EH (cell line): ENCODE measurements at places on chromosomes 11 and 22.

- DNase-seq = no peak
Observed at GRCh38 chr11:62850911-62851806, 11.8 kb upstream of the WDR74 start.

GRCh38 chr11:119860561-119861094 is 131.6 kb upstream of the NECTIN1 start:
- no peak for DNase-seq

- peak; percentile 59 for DNase-seq
Observed at GRCh38 chr11:77065878-77066228, 918 bp upstream of the CAPN5 start.

DNA sequence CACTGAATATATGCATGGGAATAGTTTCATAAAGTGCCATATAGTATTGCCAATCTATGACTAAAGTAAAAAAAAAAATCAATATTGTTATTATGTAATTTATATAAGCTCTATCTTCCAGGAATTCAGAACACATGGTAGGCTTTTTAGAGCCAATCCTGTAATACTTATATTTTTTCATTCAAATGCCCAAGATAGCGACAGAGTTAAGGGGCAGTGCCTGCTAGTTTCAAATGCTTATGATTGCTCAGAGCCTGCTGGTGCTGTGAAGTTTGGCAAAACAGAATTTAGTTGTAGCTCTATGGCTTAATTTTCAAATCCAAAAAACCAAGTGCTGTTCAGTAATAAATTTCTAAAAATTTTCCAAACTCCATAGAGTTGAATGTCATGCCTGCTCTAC is 39.0 kb upstream of the BLID start:
- DNase-seq = no peak

DNA sequence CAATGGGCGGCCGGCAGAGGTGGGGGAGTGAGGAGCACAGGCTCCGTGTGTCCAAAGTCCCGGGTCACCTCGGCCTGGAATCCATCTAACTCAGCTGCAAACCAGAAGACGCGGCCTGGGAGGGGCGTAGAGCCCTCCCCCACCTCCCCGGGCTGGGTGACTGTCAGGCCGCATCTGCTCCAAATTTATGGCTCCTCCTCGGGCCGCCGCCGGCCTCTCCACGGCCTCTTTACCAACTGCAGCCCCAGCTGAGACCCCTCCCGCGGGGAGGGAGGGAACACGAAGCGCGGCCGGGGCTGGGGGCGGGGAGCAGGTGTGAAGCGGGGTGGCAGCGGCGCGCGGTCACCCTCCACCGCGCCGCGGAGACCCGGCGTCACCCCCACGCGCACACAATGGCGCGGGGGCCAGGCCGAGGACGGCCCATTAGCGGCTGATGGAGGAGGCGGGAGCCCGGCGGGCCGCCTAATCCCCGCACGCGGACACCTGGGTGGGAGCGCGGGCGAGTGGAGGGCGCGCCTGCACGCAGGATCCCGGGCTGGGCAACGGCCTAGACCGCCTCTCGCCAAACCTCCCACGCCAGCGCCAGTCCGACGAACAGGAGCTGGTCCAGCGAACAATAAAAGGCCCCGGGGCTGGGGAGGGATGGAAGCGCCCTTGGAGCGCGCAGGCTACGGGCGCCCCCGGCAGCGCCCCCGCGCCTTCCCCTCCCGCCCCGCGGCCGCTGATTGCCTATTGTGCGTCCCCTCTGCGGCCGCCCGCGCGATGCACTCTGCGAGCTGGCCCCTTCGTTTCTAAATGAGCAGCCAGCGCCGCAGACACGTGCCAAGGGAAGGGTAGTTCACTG is 25.9 kb upstream of the ROBO3 start:
- no peak for DNase-seq

DNA sequence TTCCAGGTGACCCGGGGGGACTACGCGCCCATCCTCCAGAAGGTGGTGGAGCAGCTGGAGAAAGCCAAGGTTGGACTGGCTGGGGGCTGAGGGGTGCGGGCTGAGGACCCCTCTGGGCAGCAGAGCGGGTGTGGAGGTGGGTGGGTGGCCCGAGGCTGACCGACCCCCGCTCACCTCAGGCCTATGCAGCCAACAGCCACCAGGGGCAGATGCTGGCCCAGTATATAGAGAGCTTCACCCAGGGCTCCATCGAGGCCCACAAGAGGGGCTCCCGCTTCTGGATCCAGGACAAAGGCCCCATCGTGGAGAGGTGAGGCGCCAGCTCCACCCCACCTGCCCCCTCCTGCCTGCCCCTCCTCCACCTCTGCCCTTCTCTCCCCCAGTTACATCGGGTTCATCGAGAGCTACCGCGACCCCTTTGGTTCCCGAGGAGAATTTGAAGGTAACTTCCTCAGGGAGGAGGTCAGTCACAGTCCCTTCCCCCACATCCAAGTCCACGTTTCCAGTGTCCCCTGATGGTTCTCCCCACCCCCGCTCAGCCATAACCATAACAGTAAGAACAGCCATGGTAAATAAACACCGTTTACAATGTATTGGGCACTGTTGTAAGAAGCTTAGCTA is 11.2 kb downstream of the DPP3 start:
- no peak for DNase-seq

DNA sequence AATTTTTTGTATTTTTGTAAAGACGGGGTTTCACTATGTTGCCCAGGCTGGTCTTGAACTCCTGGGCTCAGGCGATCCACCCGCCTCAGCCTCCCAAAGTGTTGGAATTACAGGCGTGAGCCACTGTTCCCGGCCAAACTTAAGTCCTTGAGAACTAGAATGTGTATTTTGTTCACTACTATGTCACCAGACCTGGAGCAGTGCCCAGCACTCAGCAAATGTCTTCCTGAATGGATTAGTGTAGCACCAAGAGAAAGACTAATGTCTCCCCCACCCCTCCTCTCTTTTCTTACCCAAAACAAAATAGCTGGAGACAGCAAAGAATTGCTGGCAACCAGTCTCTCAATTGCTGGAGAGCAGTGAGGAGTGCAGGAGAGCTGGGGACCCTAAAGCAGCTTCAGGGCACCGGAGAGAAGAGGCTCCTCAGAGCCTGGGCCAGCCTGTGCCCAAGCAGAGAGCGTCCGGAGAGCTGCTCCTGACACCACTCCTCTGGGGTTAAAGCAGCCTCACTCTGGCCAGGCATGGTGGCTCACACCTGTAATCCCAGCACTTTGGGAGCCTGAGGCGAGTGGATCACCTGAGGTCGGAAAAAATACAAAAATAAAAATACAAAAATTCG is 14.9 kb downstream of the SLC25A18 start:
- DNase-seq = peak; percentile 56
